ENCODE measurements at places on chromosomes 2 and 18. TPM values are rescaled to one million over a fixed set of nuclear protein-coding genes. Genes with fewer than 3 reads are reported as not detected.

Gene ORC2
- total RNA-seq = 12.3 TPM

Gene CIB4
- total RNA-seq = not detected

Gene CXCR1
- total RNA-seq = not detected

Gene KLF7
- total RNA-seq = 13.5 TPM

Gene RAB17
- 0.28 TPM for total RNA-seq

Gene TMEM169
- 0.09 TPM for total RNA-seq

Gene SP140
- under 0.01 TPM for total RNA-seq

Gene TMEM200C
- 0.14 TPM for total RNA-seq

Gene RAB27B
- 30.2 TPM for total RNA-seq

Gene TCF23
- total RNA-seq = not detected

Gene IER3IP1
- total RNA-seq = 39.0 TPM

Gene ANKRD62
- total RNA-seq = not detected

Gene RANBP2
- total RNA-seq = 63.2 TPM

Gene C2orf66
- total RNA-seq = not detected

Gene ALPG
- not detected for total RNA-seq

Gene TWIST2
- 45.2 TPM for total RNA-seq

Gene POTEJ
- not detected for total RNA-seq

Gene LYG2
- not detected for total RNA-seq

Gene SLC8A1
- total RNA-seq = 13.1 TPM

Gene CCDC121
- total RNA-seq = 1.3 TPM

Gene TIMM21
- 33.4 TPM for total RNA-seq

Gene PIKFYVE
- 28.6 TPM for total RNA-seq

Gene SERPINB2
- 0.74 TPM for total RNA-seq

Gene COX5B
- 573 TPM for total RNA-seq

Gene OR6B2
- not detected for total RNA-seq

Gene SERPINB4
- 0.14 TPM for total RNA-seq

Gene STRN
- total RNA-seq = 10.5 TPM

Gene COL3A1
- 5,666 TPM for total RNA-seq

Gene FBXO41
- total RNA-seq = 1.6 TPM

Gene MARCO
- total RNA-seq = not detected

Gene COBLL1
- 8.0 TPM for total RNA-seq

Gene RBM44
- 0.14 TPM for total RNA-seq

Gene VIT
- total RNA-seq = 2.0 TPM

Gene APCDD1
- total RNA-seq = 0.09 TPM

Gene C1QL2
- total RNA-seq = not detected

Gene ZNF396
- 2.8 TPM for total RNA-seq

Gene KCNK3
- 0.28 TPM for total RNA-seq

Gene WDFY1
- total RNA-seq = 158 TPM

Gene IL18R1
- total RNA-seq = 1.5 TPM

Gene RABL2A
- 7.7 TPM for total RNA-seq

Gene LRP2
- total RNA-seq = not detected

Gene CFAP65
- not detected for total RNA-seq

Gene MYCN
- not detected for total RNA-seq

Gene RBKS
- 1.6 TPM for total RNA-seq

Gene LIMS2
- 3.1 TPM for total RNA-seq

Gene NAT8
- not detected for total RNA-seq
